Right renal cortex interstitium (tissue), 3 donors: ENCODE measurements at places on chromosomes 7 and 10. TPM values are rescaled to one million over a fixed set of nuclear protein-coding genes. Genes with fewer than 3 reads are reported as not detected.

Gene GIMAP6
- 18.0 TPM for polyA plus RNA-seq

GRCh38 chr7:1131471-1132265, 28.3 kb downstream of the ZFAND2A start:
- no peak for DNase-seq

Gene EBLN1
- polyA plus RNA-seq: not detected

- DNase-seq: no peak
Measured at GRCh38 chr7:4828720-4829383, 33.0 kb downstream of the PAPOLB start.

Gene NUTM2B
- 1.4 TPM for polyA plus RNA-seq

DNA sequence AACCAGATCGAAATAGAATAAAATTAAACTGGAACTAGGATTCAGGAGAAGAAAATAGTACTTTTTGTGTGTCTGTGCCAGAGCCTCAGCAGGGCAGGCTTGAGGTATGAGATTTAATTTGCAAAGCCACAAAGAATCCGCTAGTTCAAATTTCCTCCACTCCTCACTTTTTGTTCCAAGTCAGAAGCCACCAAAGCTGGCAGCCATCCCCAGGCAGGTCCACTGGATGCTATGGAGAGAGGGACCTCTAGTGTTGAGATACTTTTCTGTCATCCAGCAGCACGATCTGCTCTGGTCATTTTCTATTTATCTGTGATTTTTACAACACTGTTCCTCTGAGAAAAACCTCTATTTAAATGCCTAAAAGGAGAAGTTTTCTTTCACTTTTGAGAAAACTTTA, 147.9 kb upstream of the FRMD4A start:
- DNase-seq: no peak

GRCh38 chr10:80210259-80210658, 4.9 kb upstream of the ANXA11 start:
- no peak for DNase-seq

Gene ASZ1
- not detected for polyA plus RNA-seq

- no peak for DNase-seq
Measured at GRCh38 chr10:79159785-79160184, 91.0 kb downstream of the ZMIZ1 start.

Gene NKX1-2
- not detected for polyA plus RNA-seq

GRCh38 chr7:2680792-2681490, 7.1 kb upstream of the AMZ1 start:
- DNase-seq: no peak

GRCh38 chr7:15652776-15653290, 33.6 kb downstream of the MEOX2 start:
- no peak for DNase-seq

Gene PRSS37
- not detected for polyA plus RNA-seq

Gene GARIN1A
- 0.82 TPM for polyA plus RNA-seq

GRCh38 chr10:71766717-71767419, 6.5 kb downstream of the VSIR start:
- DNase-seq: no peak

DNA sequence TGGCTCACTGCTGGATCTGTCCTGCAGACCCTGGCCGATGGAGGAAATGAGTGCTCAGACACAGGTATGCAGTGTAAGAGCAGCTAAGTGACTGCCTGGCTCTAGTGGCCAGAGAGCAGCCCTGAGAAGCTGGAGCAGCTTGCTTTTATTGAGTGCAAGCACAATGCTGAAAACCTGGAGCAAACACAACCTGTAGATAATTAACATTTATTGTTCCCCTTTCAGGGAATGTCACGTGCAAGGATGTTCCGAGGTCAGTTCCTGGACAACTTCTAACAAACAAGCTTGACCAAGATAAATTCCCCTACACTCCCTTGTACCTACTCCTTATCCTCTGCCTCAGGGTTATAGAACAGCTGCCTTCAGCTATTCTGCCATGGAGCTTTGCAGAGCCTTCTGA, 31.3 kb downstream of the DDC start:
- DNase-seq: no peak

GRCh38 chr10:27150261-27150660, 3.9 kb downstream of the YME1L1 start:
- DNase-seq: no peak

GRCh38 chr10:96250349-96250748, 21.0 kb downstream of the BLNK start:
- no peak for DNase-seq

Gene PCLO
- 10.3 TPM for polyA plus RNA-seq

DNA sequence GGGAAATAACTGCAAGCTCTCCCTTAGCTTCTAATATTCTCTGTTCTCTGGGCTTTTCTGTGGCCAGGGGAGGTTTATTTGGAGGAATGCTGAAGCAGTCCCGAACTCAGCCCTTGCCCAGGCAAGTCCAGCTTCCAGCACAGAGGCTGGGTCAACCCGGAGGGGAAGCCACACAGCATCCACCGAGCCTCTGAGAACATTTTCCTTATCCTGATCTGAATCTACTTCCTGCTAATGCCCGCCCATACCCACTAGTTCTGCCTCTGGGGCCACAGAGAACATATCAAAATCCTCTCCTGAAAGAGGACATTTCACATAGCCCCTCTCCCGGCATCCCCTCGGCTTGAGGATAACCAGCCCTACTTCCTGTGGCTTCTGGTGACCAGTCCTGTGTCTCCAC, 31.1 kb downstream of the SH3PXD2A start:
- no peak for DNase-seq

- DNase-seq: no peak
Measured at GRCh38 chr7:156703773-156704482, 63.4 kb downstream of the RNF32 start.

DNA sequence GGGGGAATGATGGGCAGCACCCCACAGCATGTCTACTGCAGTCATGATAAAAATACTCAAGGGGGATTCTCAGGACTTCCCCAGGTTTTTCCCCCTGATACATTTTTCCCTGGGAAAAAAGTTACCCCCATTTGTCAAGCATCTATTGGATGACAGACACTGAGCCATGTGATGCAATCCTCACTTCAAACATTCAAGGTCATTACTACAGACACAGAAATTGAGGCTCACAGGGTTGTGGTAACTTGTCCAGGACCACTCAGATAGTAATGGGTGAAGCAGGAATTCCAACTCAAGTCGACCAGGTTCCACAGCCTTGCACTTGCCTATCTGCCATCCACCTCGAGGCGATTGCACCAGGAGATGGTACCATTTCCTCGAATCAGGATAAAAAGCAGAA, 31.7 kb downstream of the PPP1R3C start:
- DNase-seq: no peak

DNA sequence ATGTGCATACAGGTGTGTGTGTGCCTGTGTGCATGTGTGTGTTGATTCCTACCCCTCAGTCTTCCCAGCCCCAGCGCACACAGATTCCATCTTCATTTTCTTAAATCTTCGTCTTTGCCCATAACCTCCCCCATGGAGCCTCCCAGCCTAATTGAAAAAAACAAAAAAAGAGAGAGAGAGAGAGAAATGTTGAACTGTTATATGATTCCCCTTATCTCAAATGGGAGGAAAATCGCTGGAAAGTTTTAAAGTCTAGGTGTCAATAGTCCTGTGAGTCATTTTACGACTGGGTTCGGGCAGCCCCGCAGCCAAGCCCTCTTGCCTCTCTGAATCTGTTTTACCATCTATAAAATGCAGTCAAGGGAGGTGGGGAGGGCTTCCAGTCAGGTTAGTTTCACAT, 60.9 kb downstream of the SPOCK2 start:
- no peak for DNase-seq

- DNase-seq: no peak
Measured at GRCh38 chr10:24898501-24898900, 53.9 kb downstream of the PRTFDC1 start.

- no peak for DNase-seq
Measured at GRCh38 chr10:30197186-30197585, 137.8 kb upstream of the JCAD start.

DNA sequence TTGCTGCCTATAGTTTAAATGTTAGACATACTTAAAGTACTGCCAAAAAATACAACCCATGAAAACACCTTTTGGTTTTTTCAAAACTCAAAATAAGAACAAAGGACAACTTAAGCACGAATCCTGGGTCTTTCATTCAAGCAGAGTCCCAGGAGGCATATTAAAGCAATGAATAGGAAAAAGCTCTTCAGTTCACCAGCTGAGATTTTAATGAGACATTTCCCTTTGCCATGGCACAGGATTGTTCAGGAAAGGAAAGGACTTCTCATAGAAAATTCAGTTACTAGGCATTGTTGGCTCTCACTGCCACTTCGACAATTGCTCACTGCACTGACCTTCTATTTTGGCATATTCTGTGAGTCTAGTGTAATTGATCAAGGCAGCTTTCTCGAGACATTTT, 133.5 kb upstream of the FEZF1 start:
- no peak for DNase-seq

DNA sequence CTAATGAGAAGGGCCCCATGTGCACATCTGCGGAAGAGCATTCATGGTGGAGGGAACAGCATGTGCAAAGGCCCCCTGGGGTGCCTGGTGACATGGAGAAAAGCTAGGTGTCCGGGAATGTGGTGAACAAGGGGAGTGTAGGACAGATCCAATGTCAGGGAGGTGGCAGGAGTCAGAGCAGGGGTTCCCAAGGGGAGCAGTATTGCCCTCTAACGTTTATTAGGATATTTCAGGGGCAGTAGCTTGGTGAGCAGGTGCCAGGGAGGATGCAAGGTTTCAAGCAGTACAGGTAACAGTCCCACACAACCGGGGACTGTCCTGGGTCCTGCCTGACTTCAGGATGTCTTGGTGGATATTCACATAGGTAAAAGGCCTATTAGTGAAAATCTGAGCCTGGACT, 209.6 kb downstream of the EMX2 start:
- DNase-seq: no peak

Gene ZNF467
- 23.9 TPM for polyA plus RNA-seq

Gene LRRD1
- 0.29 TPM for polyA plus RNA-seq

DNA sequence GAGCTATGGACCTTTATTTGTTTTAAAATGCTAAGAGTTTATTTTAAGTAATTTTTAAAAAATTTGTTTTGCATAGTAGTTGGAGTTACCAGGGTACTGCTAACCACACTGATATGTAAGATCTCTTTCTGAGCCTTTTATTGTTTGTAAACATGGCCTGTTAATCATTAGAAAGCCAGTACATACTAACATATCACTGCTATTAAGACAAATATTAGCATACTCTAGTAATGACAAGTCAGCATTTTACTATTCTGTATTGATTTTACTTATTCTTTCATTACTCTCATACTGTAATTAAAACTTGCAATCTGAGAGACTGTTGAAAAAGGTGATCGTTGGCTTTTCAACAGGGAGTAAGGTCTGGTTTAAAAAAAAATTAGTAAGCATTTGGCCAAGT, 66.7 kb downstream of the PTEN start:
- DNase-seq: no peak

- no peak for DNase-seq
Measured at GRCh38 chr10:49139028-49139845, 5.4 kb upstream of the FAM170B start.

GRCh38 chr7:106905734-106906133, 40.7 kb downstream of the PIK3CG start:
- no peak for DNase-seq

DNA sequence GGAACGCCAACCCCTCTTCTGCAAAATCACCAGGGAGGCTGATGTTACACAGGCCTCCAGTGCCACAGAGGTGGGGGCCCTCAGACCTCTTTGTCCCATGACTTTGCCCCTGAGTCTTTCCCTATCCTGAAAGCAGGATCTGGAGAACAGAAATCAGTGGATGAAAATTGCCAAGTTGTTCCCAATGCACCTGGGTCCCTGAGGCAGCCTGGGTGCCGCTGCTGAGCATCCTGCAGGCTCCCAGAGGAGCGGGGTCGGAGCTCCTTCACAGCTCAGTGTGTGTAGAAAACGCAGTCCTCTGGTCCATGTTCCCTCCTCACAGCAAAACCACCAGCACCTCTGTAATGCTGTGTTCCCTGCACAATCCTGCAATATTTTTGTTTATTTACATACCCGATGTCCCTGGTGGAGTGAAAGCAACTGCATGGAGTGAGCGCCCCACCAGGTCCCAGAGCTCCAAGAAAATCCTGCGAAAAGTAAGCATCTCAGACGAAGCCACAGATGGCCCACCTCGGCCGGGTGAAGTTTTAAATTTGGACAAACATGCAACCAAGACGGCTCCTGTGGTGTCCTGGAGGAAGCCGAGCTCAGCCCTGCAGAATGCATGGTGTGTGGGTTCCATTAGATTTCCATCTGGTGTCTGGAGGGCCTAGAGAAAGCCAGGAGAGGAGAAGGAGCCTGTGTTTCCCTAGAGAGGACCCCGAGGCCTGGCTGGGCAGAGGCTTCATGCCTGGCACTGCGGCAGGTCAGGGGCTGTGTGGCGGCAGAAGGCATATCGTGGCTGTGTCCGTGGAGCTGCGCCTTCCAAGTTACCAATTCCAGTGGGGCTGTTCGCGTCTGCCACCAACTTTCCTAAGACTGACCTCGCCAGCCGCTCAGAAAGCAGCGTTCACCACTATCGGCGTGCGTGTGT, 235.2 kb downstream of the WDR37 start:
- no peak for DNase-seq

GRCh38 chr7:40761762-40762560, 627.2 kb downstream of the SUGCT start:
- DNase-seq: no peak

Gene C7orf25
- polyA plus RNA-seq: 5.4 TPM

Gene LRGUK
- polyA plus RNA-seq: 1.2 TPM

Gene EVX1
- polyA plus RNA-seq: 0.04 TPM

DNA sequence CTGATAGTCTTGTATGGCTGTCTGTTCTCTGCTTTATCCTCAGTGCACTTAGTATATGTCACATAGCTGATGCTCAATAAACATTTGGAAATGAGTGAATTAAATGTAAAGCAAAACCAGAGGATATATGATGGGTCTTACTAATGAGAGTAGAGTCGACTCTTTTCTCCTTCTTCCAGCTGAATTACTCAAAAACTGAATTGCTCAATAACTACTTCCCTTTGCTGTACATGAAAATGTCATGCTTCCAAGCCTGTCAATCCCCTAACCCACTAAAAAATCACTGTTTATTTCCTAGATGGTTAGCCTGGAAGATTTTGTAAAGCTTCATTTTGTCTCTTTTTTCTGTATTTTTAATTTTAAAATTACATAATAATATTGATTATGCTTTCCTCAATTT, 88.0 kb downstream of the OR13A1 start:
- DNase-seq: no peak

Gene PAPOLB
- 0.06 TPM for polyA plus RNA-seq
